ENCODE measurements at places on chromosomes 2 and 18.

GRCh38 chr2:48433682-48434081 lies 96.3 kb upstream of the STON1 start:
- peak; percentile 59 for DNase-seq

GRCh38 chr2:239266779-239267287 lies 134.0 kb downstream of the HDAC4 start:
- DNase-seq = no peak

GRCh38 chr18:26021061-26021754 lies 69.2 kb downstream of the SS18 start:
- DNase-seq = no peak

GRCh38 chr2:173513107-173513727 lies 158.5 kb downstream of the CDCA7 start:
- no peak for DNase-seq

DNA sequence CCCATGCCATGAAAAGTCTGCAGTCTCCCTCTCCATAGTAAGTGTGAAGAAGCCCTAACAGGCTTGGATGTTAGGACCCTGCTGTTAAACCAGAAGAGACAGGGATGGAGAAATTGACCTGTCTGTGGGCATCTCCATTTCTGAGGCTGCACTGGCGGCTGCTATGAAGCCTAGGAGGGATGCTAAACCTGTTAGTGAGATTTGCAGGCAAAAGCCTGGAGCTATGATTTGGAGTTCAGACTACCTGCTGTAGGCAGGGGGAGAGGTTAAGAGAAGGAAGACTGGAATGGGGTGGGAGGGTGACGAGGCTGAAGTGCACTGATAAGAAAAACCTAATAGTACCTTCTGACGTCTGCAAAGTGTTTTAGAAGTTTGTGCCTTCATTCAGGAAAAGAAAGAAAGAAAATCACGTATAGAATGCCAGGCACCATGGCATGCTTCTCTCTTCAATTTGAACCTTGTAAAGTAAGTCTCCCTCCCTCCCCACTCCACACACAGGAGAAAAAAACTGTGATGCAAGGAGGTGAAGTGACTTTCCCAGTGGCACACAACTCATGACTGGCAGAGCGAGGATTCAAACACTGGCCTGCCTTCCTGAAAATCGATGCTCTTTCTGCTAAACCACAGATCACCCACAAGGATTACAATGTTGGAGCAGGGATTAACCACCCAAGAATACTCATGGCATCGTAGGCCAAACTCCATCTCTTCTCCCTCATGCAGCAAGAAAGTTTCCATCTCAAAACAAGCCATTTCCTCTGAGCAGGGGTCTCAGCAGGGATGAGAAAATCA lies 98.5 kb upstream of the PKDCC start:
- no peak for DNase-seq

DNA sequence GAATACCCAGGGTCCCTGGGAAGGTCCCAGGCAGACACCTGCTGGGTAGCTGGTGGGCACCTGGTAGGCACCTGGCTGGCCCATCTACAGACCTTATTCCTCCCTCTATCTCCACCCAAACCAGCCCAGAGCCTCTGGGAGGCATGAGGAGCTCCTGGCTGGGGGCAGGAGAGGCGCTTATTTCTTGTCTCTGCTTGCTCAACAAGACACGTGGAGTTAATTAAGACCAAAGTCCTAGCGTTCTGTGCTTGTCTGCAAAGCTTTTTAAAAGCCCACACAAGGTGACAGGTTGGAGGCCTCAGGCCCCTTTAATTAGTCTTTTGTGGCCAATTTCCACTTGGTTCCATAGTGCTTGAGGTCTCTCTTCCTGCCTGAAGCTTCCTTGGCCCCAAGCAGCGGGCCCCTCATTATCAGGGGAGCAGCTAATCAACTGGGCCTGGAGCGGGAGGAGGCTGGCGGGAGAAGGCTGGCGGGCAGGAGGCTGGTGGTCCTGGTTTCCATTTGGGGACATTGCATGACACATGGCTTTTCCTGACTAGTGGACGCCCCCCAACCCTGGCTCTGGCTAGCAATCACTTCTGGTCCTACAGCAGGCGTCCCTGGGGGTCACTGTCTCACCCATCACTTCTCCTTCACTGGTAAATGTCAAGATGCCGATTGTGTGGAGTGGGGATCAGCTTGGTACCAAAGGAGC lies 65.4 kb upstream of the HDAC4 start:
- DNase-seq = peak; percentile 7

GRCh38 chr2:17538022-17538843 lies 2.3 kb upstream of the VSNL1 start:
- peak; percentile 73 for DNase-seq

- no peak for DNase-seq
These were observed 19.4 kb downstream of the THAP4 start for GRCh38 chr2:241617431-241618154.

DNA sequence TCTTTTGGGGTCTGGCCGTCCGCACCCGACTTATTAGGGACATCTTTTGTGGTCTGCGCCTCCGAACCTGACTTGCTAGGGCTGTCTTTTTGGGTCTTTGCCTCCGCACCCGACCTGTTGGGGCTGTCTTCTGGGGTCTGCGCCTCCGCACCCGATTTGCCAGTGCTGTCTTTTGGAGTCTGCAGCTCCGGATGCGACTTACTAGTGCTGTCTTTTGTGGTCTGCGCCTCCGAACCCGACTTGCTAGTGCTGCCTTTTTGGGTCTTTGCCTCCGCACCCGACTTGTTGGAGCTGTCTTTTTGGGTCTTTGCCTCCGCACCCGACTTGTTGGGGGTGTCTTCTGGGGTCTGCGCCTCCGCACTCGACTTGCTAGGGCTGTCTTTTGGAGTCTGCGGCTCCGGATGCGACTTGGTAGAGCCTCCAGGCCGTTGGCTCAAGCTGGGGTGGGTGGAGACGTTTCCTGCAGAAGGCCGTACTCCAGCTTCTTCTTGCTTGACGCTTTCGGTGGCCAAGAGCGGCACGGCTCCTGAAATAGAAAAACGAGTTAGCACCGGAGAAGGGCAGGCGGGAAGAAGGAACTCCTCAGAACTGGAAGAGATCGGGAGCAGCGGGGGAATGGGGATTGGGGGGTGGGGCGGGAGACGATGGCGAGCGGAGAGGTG lies 498 bp downstream of the TGOLN2 start:
- peak; percentile 65 for DNase-seq

DNA sequence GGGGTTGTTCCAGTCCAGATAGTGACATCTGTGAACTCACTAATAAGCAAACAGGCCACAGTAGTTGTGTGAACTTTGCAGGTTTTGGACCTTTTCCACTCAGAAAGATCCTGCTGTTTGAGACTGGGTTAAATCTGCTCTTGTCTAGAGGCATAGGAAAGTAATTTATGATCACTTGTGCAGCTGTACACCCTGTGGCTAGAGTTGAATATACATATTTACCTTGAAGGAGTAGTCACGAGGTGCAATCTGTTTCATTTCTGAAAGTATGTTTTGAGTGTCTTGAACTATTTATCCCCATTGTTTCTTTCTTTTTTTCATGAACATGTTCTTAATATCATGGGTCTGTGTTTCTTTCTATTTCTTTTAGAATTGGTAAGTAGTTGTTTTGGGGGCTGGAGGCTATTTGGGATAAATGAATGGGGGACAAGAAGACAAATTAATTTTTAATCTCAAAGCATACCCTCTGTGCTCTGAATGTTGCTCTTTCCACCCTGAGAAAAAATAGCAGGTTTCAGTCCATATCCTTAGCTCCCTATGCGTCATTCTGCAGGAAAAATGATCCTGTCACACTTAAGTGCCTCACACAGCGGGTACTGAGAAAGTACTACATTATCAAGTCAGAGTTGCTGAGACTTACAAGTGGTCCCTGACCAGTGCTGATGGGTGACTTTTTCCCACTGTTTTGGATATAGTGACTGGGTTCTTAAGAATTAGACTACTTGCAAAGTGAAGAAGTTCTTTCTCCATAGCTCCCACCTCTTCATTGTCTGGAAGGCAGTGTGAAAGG lies 28.2 kb downstream of the DCC start:
- no peak for DNase-seq

All from adipocyte (in vitro differentiated cells).